ENCODE measurements at places on chromosomes 6 and 20.

- DNase-seq = no peak
These were observed 267.2 kb upstream of the ECI2 start for GRCh38 chr6:4402477-4402976.

GRCh38 chr6:27514906-27515495, 42.1 kb upstream of the ZNF184 start:
- DNase-seq = no peak

DNA sequence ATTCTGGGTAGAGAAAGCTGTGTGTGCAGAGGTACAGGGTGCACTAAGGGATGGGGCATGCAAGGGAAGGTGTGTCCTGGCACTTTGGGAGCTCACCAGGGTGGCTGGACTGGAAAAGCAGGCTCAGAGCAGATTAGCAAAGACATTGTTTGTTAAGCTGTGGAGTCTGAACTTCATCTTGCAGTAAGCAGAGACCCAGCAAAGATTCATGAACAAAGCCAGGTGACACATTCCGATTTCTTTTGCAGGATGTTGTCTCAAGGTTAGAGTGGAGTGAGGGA, 28.8 kb downstream of the DUSP22 start:
- DNase-seq = no peak

- DNase-seq = no peak
These were observed 85.8 kb upstream of the TIAM2 start for GRCh38 chr6:154909311-154909710.

- no peak for DNase-seq
These were observed 99.2 kb downstream of the MYLK4 start for GRCh38 chr6:2651536-2651935.

- DNase-seq = no peak
These were observed 15.3 kb upstream of the ZNFX1 start for GRCh38 chr20:49293122-49293521.

DNA sequence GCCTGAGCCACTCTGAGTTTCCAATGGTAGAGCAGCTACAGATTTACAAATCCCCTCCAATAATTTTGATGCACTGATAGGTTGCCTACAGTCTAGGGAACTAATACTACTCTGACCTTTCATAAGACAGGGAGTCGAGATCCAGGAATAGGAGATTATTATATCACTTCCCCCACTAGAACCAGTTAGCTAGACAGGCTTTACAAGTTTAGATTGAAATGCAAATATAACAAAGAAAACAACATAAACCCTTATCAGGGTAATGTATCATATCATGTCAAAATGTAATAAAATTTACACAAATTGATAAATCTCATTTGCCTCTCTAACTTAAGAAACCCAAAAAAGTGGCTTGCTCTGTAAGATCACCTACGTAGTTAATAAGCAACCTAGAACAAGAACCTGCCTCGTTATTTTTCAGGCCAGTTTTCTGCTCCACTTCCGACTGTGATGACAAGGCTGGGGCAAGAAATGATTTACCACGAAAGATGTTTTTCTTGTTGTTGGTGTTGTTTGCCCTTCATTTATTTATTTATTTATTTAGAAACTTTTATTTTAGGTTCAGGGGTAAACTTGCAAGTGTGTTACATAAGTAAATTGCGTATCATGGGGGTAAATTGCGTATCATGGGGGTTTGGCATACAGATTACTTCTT, 504.2 kb upstream of the ID4 start:
- DNase-seq = no peak

- DNase-seq = no peak
These were observed 34.3 kb downstream of the FYN start for GRCh38 chr6:111838749-111839484.

GRCh38 chr6:6317825-6318733, 2.4 kb downstream of the F13A1 start:
- DNase-seq = no peak

GRCh38 chr6:44264154-44265006, 971 bp downstream of the NFKBIE start:
- DNase-seq = no peak

- no peak for DNase-seq
These were observed 35.7 kb downstream of the KCNQ5 start for GRCh38 chr6:72657407-72658197.

DNA sequence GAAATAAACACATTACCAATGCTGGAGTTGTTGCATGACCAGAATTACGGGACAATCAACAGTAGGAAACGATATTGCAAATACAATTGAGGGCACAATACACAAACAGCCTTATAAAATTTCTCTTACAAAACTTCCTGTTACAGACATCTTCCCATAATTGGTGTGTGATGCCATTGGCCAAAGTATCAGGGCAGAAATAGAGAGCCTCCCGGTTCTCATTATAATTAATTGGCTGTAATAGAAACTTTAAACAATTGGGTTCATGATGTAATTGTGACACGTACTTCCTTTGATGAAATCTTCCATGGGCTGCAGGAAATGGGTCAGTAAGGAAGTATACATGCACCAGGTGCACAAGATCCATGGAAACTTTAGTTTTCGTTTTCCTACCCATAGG, 40.3 kb upstream of the RALGAPA2 start:
- DNase-seq = no peak

- no peak for DNase-seq
These were observed 77.1 kb downstream of the NINL start for GRCh38 chr20:25508083-25508770.

DNA sequence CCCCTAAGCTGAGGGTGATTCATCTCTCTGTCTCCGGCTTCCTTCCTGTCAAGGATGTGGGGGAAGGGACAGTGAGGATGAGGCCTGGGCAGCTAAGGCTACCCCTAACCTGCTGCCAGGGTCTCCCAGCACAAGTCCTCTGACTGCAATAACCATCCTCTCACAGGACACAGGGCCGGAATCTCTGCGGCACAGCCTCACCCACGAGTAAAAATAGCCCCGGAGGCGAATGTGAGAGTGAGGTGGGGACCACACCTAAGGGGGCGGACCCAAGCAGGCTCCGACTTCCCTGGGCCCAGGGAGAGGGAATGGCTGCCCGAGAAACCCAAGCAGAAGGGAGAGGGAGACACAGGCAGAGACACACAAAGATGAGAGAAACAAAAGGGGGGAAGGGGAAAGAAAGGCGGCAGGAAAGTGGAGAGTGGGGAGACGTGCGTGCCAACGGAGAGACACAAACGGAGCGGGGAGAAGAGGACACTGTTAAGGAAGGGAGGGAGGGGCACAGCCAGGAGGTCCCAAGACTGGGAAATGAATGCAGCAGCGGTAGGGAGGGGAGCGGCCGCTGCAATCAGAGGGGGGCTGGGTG, 1.4 kb downstream of the CLIC1 start:
- DNase-seq = peak; percentile 37

DNA sequence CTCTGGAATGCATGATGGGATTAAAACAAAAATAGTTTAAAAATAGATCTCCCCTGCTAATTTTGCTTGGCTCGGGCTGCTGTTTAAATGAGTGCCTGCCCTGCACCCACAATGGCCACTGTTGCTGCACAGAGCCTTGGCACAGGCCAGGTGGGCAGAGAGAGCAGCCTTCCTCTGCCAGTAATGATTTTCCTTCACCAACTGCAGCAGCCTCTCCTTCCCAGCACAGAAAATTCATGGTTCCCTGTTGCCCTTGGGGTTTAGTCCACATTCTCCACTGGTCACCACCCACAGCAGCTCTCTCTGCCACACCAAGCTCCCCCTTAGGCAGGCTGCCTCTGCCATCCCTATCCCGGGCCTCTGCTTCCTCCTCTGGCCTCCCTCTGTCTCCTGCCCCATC, 30.2 kb downstream of the TGM3 start:
- no peak for DNase-seq

GRCh38 chr6:42791706-42792320, 10.0 kb downstream of the BICRAL start:
- DNase-seq = no peak

- DNase-seq = no peak
These were observed 6.2 kb downstream of the VPS16 start for GRCh38 chr20:2846698-2847097.

- DNase-seq = no peak
These were observed 88.6 kb upstream of the PCSK2 start for GRCh38 chr20:17138237-17138636.

- DNase-seq = no peak
These were observed 9.4 kb downstream of the TLDC2 start for GRCh38 chr20:36885356-36885755.

DNA sequence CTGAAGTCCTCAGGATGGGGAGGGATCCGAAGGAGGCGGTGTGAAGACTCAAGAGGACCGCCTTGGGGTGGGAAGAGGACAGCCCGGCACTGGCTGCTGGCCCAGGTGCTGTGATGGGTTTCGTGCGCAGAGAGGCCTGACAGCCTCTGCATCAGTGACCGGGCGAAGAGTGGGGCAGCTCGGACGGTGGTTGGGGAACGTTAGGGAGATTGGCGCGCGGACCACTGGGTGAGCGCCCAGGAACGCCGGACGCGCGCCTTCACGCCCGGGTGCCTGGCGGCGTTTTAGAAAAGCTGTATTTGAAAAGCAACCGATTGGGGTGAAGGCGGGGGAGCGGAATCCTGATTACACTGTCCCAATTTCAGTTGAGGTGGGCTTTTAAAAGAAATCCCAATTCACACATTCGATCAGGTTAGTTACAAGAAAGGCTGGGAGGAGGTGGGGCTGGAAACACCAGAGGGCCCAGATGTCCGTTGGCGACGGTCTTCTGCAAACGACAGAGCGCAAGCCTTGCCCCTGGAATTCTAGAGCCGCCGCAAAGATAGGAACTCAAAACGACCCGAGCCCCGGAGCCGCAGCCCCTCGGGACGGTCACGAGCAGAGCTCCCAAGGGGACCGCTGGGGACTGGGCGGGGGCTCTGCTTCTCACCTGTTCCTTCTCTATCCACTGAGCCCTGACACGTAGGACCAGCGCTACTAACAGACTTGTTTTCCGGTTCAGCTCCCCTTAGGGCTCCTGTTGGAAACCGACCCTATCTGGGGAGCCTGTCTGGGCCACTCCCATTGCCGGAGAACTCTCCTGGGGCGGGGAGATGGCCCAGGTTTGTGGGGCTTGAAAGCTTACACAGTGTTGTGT, 8.5 kb upstream of the TRIM40 start:
- no peak for DNase-seq

DNA sequence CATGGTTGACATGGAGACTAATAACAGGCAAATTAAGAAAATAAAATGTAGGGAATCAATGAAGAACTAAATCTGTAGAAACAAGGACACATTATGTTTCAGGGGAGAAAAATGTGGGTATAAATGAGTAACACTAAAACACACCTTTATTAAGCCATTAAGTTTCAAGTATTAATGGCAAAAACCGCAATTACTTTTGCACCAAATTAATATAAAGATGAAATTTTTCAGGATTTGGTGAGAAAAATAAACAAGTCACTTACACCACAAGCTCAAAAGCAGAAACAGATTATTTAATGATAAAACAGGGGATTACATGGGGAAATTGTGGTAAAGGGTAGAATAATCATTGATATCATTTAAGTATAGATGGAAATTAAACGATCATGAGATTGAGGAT, 793.8 kb upstream of the FLRT3 start:
- DNase-seq = no peak

GRCh38 chr6:140002396-140003022, 628.1 kb upstream of the CITED2 start:
- no peak for DNase-seq

- no peak for DNase-seq
These were observed 159.2 kb downstream of the CD109 start for GRCh38 chr6:73854998-73855718.

DNA sequence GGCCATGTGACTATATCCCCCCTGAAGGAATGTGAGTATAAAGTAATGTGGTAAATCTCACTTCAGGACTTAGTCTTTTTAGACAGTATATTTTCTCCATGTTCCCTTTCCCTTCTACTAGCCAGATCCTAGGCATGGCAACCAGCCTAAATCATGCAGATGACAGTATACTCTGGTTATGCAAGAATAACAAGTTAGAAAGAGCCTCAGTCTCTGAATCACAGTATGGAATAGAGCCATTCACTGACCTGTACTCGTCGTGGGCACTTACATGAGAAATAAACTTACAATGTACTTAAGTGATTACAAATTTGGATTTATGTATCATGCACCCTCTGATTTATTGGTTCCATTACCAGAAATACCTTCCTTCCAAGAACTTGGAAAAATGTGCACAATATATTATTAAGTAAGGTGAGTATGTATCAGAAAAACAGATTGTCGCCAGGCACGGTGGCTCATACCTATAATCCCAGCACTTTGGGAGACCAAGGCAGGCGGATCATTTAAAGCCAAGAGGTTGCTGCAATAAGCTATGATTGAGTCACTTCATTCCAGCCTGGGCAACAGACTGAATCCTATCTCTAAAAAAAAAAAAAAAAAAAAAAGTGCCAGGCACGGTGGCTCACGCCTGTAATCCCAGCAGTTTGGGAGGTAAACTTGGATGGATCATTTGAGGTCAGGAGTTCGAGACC, 25.1 kb upstream of the FAM8A1 start:
- no peak for DNase-seq

GRCh38 chr6:6851059-6851948, 256.5 kb upstream of the RREB1 start:
- DNase-seq = no peak
